Activated CD4-positive, alpha-beta T cell treated with anti-CD3 and anti-CD28 coated beads, Interleukin-2, amount 50 U/mL, for 24 hours (primary cell): ENCODE measurements at places on chromosomes 16 and 17.

- no peak for DNase-seq
Observed at GRCh38 chr16:85514295-85514597, 98.9 kb upstream of the GSE1 start.

- DNase-seq: no peak
Observed at GRCh38 chr16:57925310-57925709, 45.6 kb downstream of the CNGB1 start.

DNA sequence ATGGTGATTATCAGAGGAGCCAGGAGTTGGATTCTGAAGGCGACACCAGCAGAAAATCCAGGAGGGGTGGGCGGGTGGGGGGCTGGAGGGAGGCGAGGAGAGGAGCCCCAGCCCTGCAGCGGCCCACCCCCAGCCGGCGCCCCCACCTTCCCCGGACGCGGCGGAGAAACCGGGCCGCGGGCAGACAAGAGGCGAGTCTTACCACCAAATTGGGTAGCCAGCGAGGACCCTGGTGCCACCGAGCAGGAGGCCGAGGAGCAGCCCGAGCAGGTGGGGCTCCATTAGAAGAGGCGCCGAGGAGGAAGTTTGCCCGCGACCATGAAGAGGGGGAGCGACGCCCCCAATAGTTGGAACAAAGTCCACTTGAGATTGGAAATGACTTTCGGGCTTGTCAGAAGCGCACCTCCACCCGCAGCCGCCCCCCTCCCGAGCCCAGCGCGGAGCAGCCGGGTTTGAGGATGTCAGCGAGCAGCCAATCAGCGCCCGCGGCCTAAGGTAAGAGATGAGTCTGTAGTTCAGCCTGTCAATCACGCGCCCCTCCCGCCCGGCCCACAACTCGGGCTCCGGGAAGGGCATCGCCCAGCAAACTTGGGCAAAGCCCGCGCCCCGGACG is at the start of gene WNT3:
Gene WNT3 (minus strand): TSS at position 377 of the 613 bp plus-strand sequence. CDS start 95 bp downstream, at position 282.
- DNase-seq: no peak

DNA sequence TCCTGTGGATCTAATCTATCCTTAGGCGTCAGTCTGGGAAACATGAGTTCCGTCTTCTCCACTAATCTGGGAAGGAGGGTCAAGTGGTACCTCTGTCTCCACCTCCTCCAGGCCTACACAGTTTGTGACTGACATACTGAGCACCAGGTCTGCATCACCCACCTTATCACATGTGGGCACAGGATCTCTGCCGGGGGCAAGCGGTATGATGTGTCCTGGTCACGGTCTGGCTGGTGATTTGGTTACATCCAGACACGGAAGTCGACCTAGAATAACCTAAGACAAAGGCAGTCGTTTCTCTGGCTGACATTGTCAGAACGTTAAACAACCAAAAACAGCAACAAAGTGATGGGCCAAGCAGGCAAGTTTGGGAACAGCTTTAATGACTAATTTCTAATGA is 82.5 kb upstream of the HSBP1 start:
- no peak for DNase-seq

- no peak for DNase-seq
Observed at GRCh38 chr17:64200080-64201032, 62.7 kb downstream of the TEX2 start.

- no peak for DNase-seq
Observed at GRCh38 chr16:48537909-48538745, 71.9 kb downstream of the N4BP1 start.

DNA sequence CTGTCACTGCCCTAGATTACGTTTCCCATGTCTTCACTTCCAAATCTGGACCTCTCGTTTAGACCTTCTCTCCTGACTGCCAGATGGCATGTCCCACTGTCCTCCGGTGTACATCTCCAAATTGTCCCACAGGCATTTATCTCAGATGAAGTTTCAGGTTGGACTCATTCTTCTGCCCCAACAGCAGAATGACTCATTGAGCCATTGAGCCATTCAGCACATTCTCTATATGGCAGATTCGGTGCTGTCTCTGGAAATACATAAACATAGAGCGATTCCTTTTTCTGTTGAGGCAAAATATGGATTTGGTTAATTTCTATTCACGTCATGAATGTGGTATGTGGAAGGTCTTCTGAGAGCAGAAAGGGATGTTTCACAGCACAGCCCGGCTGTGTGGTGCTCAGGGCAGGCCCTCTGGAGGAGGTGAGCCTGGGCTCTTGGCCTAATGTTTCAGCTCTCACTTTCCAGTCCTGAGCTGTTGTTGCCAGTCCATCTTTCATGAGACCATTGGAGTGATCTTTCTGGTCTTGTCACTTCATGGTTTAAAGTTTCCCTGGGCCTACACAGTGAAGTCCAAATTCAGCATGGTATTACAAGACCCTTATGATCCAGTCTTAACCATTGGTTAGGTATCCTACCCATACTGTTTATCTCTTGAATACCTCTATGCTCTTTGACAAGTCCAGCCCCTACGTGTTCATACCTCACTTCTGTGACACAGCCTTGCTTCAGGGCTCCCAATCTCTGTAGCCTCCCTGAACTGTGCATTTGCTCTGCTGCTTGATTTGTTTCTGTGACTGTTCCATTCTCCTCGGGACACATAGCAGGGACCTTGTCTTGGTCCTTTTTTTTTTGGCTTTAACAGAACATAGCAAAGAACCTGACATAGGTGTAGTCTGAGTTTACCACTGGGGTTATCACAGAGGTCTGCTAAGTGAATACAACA is 15.9 kb downstream of the HAPSTR1 start:
- no peak for DNase-seq

DNA sequence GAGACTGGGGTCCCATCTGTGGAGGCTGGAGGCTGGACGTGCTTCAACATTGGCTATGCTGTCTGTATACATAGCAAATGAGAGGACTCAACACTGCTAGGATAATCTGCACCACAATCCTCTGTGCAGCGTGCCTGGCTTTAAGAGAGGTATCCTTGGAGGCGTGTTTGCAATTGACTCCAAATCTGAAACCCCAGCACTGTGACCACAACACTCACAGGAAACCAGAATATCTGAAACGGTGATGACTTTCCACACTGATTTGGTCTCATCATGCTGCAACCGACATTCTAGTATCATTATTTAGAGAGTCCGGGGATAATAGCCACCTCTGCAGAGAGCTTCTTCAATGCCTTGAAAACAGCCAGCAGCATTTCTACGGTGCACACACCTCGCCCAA is 35.1 kb downstream of the TLE7 start:
- DNase-seq: no peak

- no peak for DNase-seq
Observed at GRCh38 chr16:89981414-89981813, 32.9 kb downstream of the DEF8 start.

DNA sequence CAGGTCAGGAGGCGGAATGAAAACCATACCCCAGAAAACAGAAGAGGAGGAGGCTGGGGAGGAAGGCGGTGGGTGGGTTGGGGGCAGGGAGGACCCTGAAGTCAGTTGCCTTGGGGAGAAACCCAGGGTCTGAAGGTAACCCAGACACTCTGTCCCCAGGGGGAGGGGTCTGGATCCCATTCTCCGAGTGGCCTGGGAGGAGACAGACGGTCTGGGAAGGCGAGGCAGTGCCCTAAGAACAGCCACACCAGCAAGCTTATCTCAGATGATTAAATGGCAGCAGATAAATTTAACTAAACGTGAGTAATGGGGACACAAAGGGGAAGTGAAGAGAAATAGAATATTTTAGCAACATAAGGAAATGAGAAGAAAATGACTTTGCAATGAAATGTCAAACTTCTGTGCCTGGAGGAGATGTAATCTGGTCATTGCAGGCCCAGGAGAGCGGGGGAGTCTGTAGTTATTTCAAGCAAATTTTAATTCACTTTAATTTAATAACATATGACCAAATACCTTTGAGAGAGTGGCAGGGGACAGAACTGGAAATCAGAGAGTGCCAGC is 21.4 kb upstream of the ZFP90 start:
- no peak for DNase-seq

DNA sequence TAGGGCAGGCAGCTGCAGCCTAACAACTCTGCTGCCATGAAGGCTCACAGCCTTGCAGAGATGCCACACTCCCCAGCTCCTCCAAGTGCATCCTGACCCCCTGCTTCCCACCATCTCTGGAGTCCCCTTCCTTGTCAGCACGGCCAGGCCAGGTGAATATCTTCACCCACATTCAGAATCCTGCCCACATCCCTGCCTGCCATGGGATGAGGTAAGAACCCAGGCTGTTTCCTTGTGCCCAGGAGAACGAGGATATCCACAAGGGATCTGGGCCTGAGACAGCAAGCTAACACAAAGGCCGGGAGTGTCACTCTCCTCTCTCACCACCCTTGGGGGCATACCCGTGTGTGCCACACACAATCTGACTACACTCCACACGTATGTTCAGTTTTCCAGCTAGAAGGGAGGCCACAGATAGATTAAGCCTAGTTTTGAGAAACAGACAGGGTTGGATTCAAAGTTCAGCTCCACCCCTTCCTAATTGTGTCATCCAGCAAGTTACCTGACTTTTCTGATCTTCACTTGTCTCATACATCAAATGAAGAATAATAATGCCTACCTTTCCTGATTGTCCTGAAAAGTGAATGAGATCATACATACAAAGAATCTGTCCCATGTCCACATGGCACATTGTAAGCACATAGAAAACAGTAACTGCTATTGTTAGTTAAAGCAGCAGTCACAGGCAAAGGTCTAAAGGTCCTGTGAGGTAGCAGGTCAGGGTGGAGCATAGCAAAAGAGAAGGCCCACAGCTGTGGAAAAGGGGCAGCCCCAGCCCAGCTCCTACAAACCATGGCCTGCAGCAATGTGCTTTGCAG is 17.4 kb upstream of the SUPT4H1 start:
- DNase-seq: no peak

GRCh38 chr17:4725646-4726310 is 5.5 kb upstream of the MED11 start:
- DNase-seq: no peak

DNA sequence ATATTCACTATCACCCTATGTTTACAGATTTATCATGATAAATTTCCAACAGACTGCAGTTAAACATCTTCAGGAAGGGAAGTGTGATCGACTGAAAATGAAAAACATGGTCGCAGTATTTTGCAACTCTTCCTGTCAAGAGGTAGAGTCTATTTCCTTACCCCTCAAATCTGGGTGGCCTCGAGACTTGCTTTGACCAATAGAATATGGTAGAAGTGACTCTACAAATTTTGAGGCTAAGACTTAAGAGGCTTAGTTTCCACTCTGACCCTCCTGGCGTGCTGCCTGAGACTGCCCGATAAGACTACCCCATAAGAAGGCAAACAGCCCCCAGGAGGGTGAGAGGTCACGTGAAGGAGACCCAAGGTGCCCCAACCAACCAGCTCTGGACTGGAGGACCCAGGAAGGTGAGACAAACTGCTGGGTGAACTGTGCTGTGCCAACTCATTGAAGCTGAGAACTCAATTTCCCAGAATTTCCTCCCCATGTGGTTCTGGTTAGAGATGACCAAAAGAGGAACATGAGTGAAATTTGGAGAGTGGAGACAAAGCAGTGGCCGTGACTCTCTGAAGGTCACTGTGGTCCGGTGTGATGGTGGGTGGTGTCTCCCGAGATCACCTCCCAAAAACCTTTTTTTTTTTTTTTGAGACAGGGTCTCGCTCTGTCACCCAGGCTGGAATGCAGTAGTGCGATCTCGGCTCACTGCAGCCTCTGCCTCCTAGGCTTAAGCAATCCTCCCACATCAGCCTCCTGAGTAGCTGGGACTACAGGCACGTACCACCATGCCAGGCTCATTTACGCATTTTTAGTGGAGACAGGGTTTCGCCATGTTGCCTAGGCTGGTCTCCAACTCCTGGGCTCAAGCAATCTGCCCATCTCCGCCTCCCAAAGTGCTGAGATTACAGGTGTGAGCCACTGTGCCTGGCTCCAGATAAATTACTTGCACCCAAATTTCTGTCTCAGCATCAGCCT is 38.2 kb upstream of the LITAF start:
- no peak for DNase-seq

GRCh38 chr17:21131137-21131536 is 4.4 kb downstream of the DHRS7B start:
- DNase-seq: no peak

- peak; percentile 30 for DNase-seq
Observed at GRCh38 chr17:74960570-74961342, 11.8 kb downstream of the HID1 start.

DNA sequence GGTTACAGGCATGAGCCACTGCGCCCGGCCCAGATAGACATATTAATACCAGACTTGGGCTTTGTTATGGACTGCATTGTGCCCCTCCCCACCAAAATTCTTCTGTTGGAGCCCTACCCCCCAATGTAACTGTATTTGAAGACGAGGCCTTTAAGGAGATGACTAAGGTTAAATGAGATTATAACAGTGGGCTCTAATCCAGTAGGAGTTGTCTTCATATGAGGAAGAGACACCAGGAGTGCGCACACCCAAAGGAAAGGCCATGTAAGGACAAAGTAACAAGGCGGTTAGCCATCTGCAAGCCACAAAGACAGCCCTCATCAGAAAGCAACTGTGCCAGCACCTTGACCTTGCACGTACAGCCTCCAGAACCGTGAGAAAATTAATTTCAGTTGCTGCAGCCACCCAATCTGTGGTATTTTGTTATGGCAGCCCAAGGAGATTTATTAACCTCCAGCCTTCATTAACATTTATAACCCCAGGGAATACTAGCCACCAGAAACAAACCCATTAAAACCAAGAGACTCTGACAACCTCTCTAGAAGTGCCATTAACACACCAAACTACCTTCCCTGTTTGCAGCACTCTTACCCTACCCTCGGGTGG is 107.6 kb downstream of the TTC19 start:
- no peak for DNase-seq

DNA sequence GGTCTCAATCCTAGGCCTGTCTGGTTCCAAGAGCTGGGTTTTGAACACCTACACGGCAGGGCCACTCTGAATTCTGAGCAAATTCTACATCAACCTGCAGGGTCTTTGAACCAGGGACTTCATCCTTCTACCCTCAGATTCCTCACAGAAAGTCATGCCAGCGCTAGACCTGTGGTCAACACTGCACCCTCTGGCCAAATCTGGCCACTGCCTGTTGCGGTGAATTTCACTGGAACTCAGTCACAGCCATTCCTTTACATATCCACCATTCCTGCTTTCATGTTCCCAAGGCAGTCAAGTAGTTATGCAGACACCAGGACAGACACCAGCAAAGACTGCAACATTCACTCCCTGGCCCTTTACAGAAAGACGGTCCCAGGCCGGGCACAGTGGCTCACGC is 144.6 kb downstream of the C16orf95 start:
- DNase-seq: no peak

DNA sequence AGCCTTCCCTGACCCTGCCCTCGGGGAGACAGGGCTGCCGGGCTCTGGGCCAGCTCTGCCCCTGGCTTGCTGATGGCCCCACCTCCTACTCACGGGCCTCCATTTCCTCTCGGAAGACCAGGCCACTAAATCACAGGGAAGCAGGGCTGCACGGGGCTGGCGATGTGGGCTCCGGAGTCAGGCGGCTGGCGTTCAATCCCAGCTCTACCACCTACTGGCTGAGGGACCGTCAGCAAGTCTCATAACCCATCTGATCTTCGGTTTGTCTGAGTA is 113.4 kb downstream of the AMFR start:
- no peak for DNase-seq

DNA sequence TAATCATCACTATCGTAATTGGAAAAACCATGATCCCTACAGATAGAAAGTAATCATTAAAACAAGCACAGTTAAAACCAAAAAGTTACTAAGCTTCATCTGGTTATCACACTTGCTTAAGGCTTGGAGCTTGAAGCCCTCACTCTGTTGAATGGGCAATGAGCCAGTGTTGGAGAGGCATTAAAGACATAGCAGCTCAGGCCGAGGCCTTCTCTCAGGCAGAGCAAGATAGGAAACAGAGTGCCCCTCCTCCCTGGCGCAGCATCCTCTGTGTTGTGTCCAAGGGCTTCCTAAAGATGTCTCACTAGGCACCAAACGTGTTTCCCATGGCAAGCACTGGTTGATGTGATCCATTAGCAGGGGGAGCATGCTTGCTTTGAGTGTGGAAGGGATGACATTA is 34.9 kb upstream of the LGALS9 start:
- DNase-seq: no peak
